ENCODE measurements at places on chromosomes 7 and 10. TPM values are rescaled to one million over a fixed set of nuclear protein-coding genes. Genes with fewer than 3 reads are reported as not detected.

DNA sequence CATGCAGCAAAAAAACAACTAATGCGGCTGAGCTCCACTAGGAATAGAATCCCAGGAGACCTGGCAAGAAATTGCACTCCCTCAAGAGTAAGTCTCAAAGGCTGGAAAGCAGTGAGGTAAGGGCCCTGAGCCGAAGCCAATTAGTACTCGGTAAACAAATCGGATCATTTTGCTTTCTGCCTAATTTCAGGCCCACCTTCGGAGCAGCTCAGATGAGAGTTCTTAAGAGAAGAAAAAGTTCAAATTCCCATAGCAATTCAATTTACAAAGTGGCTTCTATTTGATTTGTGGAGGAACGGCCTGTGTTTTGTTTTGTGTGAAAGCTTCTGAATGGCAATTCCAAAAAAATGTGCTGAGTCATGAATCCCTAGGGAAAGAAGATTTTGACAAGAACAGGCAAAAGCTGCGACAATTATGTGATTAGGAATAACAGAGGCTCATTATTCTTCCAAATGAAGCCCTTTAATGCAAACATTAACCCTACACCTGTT lies 60.9 kb downstream of the SLC16A9 start:
- DNase-seq, result no peak
- H3K4me3 ChIP-seq, result no peak overlapping the region
- H3K27ac ChIP-seq, result no peak overlapping the region
- H3K4me1 ChIP-seq, result no peaks in the 10 kb centered on the region
- H3K36me3 ChIP-seq, result no peaks in the 10 kb centered on the region
- H3K27me3 ChIP-seq, result no peaks in the 10 kb centered on the region

DNA sequence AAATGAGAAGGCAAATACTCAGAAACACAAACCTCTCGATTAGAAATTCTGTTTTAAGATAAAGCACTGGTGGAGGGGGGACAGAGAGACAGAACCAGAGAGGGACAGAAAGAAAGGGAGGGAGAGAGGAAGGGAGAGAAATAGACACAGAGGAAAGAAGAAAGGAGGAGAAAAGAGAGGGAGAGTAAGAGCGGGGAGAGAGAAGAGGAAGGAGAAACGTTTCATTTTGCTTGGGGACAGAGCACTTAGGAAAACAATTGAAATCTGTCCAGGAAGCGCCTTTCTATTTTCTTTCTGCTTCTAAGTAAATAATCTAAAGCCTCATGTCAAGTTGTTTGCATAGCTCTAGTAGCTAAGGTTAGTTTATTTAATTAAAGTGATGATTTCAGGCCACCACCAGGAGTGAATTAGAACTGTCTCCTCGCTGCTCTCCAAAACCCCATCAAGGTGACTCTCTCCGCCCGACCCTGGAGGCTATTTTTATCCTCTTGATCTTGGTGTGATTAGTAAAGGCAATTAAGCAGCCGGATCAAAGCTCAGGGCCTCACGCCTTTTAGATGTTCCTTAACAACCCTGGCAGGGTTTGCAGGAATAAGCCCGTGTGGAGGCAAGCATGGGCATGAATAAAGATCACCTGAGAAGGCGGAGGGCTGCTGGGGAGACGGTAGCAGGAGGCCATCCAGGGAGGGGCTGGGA lies 73.4 kb upstream of the INSIG1 start:
- no peak for DNase-seq
- H3K27me3 ChIP-seq, result peaks cover 17% of the 10 kb centered on the region
- H3K4me1 ChIP-seq, result no peaks in the 10 kb centered on the region
- H3K27ac ChIP-seq, result no peak overlapping the region
- no peak overlapping the region for H3K4me3 ChIP-seq
- H3K36me3 ChIP-seq, result no peaks in the 10 kb centered on the region

DNA sequence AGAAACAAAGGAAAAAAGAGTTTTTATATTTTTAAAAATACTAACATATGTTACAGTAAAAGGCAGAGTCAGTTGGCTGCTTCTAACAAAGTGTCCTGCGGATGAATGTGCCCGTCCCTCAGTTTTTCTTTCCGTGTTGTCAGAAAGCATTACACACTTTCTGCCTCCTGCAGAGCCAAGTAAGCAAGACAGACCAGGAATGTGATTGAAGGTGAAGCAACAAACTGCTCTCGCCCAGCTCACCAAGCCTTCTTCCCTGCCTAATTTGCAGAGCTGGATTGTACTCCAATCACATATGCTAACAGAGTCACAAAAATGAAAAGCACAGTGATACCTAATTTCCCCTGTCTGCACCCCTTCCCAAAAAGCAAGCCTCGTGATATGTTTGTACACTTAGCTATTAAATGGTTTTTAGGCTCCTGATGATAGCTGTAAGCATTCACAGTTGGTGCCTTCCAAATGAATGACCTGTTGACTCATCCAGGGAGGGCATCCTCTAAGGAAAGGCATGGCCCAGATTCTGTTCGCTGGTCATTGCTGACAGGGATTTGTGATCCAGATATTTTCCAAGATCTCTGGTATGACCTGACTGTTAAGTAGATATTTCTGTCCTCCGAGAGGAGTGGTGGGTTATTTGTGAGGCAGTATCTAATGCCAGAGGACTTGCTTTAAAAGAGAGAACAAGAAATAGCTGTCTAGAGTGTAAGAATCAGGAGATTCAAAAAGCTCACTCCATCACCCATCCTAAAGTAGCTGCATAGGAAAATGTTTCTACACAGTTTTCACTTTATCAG lies 187.3 kb upstream of the PLXDC2 start:
- H3K36me3 ChIP-seq, result no peaks in the 10 kb centered on the region
- H3K27me3 ChIP-seq, result no peaks in the 10 kb centered on the region
- H3K27ac ChIP-seq, result no peak overlapping the region
- no peak for DNase-seq
- H3K4me1 ChIP-seq, result no peaks in the 10 kb centered on the region

DNA sequence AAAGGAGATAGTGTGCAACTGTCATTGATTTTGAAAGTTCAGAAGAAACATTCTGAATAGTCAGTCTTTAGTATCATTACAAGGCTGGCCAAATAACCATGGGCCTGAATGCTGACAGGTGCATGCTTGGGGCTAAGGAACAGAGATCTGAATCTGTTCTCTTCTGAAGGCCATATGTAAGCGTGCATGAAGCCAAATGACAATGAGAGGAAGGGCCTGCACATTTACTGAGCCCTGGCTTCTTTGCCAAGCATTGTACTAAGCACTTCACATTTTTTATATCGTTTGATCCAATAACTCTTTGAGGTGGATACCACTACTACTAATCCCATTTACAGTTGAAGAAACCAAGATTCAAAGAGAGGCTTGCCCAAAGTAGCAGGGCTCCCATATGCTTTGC lies 22.5 kb upstream of the TIAL1 start:
- H3K4me1 ChIP-seq, result no peaks in the 10 kb centered on the region
- no peak for DNase-seq
- no peak overlapping the region for H3K4me3 ChIP-seq
- no peaks in the 10 kb centered on the region for H3K36me3 ChIP-seq
- H3K27me3 ChIP-seq, result no peaks in the 10 kb centered on the region

GRCh38 chr7:139111811-139112301 lies 2.3 kb upstream of the ZC3HAV1 start:
- H3K4me1 ChIP-seq, result peaks cover 18% of the 10 kb centered on the region
- no peak for DNase-seq
- no peaks in the 10 kb centered on the region for H3K27me3 ChIP-seq
- no peaks in the 10 kb centered on the region for H3K36me3 ChIP-seq
- no peak overlapping the region for H3K4me3 ChIP-seq
- H3K27ac ChIP-seq, result no peak overlapping the region

DNA sequence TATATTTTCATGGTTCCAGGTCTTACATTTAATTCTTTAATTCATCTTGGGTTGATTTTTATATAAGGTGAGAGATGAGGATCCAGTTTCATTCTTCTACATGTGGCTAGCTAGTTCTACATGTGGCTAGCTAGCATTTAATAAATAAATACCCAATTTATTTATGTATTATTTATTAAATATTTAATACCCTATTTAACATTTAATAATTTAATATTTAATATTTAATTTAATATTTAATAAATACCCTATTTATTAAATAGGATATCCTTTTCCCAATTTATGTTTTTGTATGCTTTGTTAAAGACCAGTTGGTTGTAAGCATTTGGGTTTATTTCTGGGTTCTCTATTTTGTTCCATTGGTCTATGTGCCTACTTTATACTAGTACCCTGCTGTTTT lies 111.0 kb upstream of the PCLO start:
- H3K27ac ChIP-seq, result no peak overlapping the region
- no peaks in the 10 kb centered on the region for H3K27me3 ChIP-seq
- no peak for DNase-seq
- no peak overlapping the region for H3K4me3 ChIP-seq
- H3K36me3 ChIP-seq, result no peaks in the 10 kb centered on the region
- no peaks in the 10 kb centered on the region for H3K4me1 ChIP-seq

DNA sequence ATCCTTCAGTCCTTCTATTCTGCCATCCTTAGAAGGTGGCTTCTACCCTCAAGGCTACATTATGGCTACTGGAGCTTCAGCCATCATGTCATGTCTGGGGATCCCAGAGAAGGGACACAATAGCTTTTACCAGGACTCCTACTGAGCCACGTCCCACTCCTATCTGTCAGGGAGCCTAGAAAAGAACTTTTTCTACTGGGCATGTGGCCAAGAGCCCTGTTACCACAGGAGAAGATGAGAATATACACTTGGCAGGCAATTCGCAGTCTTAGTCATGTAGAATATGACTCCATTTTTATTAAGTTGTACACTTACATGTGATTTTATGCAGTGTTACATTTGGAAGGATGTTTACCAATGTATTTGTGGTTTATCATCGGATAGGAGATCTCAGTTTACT lies 64.6 kb upstream of the KCNMA1 start:
- H3K4me3 ChIP-seq, result no peak overlapping the region
- no peaks in the 10 kb centered on the region for H3K27me3 ChIP-seq
- no peaks in the 10 kb centered on the region for H3K36me3 ChIP-seq

- H3K27me3 ChIP-seq, result no peaks in the 10 kb centered on the region
- H3K4me1 ChIP-seq, result no peaks in the 10 kb centered on the region
- H3K27ac ChIP-seq, result no peak overlapping the region
- H3K4me3 ChIP-seq, result no peak overlapping the region
Observed at GRCh38 chr7:119724041-119724792, 548.8 kb upstream of the KCND2 start.

The GTF2IRD1 gene
- 44.0 TPM for total RNA-seq

The STN1 gene
- 25.4 TPM for total RNA-seq

The ALOX5 gene
- 86.8 TPM for total RNA-seq

The ARHGEF5 gene
- total RNA-seq, result 40.0 TPM

The HKDC1 gene
- total RNA-seq, result 173 TPM
